ENCODE measurements at places on chromosomes 12 and 14. TPM values are rescaled to one million over a fixed set of nuclear protein-coding genes. Genes with fewer than 3 reads are reported as not detected.

GRCh38 chr12:7666595-7666994 is 887 bp upstream of the APOBEC1 start:
- DNase-seq, result no peak
- H3K27ac ChIP-seq, result no peak overlapping the region
- H3K27me3 ChIP-seq, result no peaks in the 10 kb centered on the region
- H3K36me3 ChIP-seq, result no peaks in the 10 kb centered on the region
- no peak overlapping the region for H3K4me3 ChIP-seq

GRCh38 chr12:47269916-47270315 is 190.2 kb upstream of the AMIGO2 start:
- no peaks in the 10 kb centered on the region for H3K27me3 ChIP-seq
- no peak overlapping the region for H3K4me3 ChIP-seq
- H3K4me1 ChIP-seq, result no peaks in the 10 kb centered on the region

DNA sequence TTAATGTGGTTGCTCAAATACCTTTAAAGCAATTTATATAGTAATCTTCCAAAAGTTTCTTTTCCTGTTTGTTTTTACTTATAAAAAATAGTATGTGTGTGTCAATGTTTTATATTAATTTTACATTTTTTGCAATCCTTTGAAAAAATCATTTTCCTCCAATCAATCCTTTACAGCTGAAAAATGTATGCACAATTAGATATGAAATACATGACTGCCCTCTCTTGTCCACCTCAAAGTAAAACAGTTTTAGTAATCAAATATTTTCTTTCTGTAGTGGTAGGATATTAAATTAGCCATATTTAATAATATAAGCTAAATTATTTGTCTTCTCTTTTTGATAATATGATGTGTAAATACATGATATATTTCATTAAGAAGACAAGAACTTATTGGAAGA is 269.9 kb downstream of the ADAMTS20 start:
- no peaks in the 10 kb centered on the region for H3K36me3 ChIP-seq
- no peak overlapping the region for H3K27ac ChIP-seq
- no peaks in the 10 kb centered on the region for H3K4me1 ChIP-seq
- DNase-seq, result no peak
- no peak overlapping the region for H3K4me3 ChIP-seq
- no peaks in the 10 kb centered on the region for H3K27me3 ChIP-seq

LBHD2 gene
- total RNA-seq, result not detected

SIRT4 gene
- total RNA-seq, result 4.4 TPM

Measured in suprapubic skin (tissue), 4 donors.